Liver (tissue), 10 donors: ENCODE measurements at places on chromosomes 7 and 10. TPM values are rescaled to one million over a fixed set of nuclear protein-coding genes. Genes with fewer than 3 reads are reported as not detected.

DNA sequence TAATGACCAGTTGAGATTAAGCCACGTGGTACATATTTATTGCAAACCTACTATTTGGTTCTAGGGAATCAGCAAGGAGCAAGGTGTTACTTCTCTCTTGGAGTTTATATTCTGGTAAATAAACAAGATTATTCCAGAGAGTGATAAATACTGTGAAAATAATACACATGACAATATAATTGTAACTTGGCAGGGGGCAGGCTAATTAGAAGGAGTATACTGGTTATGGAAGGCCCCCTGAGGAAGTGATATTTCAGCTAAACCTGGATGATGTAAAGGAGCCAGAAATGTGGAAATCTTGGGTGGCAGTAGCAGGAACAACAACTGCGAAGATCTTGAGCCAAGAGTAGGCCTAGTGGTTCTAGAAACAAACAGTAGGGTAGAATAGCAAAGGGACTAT is 111.8 kb downstream of the SDK1 start:
- no peaks in the 10 kb centered on the region for H3K36me3 ChIP-seq
- no peak overlapping the region for H3K4me3 ChIP-seq
- no peak for DNase-seq
- H3K27ac ChIP-seq: no peak overlapping the region

DNA sequence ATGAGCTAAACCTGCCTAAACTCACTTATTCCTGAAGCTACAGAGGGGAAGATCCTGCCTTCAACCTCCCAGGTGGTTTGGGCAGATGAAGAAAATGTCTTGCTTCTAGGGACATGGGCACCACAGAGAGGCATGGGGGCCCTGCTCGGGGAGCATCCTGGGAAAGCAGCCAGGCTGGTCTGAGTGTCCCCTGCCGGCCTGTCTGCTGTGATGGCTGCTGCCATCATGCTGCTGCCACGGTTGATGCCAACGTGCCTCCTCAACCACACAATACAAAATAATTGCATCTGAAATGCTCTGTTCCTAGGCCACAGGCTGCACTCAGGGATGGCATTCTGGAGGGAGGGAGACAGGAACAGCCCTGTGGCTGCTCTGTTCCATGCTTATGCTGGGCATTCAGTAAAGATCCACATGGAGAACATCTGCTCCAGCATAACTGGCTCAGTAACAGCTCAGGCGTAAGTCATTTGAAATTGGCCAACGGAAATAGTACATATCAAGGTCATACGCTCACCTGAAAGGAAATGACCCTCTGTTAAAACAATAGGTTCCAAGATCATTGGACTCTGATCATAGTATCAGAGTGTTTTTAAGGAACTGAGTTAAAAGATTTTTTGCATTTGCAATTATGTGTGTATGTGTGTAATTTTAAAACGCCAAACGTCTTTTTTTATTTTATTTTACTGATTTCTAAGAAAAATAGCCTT is 299.0 kb downstream of the TNS3 start:
- no peaks in the 10 kb centered on the region for H3K27me3 ChIP-seq
- no peak overlapping the region for H3K4me3 ChIP-seq
- peaks cover 77% of the 10 kb centered on the region for H3K36me3 ChIP-seq
- H3K27ac ChIP-seq: no peak overlapping the region

GRCh38 chr7:32591938-32592337 is 96.6 kb downstream of the AVL9 start:
- H3K4me1 ChIP-seq: no peaks in the 10 kb centered on the region
- H3K27me3 ChIP-seq: no peaks in the 10 kb centered on the region
- no peak overlapping the region for H3K4me3 ChIP-seq
- no peak for DNase-seq
- no peak overlapping the region for H3K27ac ChIP-seq

DNA sequence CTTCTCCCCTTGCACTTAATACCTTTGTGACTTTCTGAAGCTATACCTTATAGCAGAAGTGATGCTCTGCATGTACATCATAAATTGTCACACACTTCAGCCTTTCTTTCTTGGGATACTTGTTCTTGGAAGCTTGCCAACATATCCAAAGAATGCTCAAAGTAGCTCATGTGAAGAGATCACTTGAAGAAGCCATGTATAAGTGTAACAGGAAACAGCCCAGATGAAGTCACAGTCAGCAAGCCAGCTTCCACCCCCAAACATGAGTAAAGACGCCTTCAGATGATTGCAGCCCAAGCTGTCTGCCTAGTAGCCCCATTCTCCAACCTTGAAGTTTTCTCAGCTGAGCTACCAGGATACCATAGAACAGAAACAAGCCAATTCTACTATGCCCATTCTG is 50.9 kb downstream of the DGKB start:
- no peaks in the 10 kb centered on the region for H3K36me3 ChIP-seq
- no peaks in the 10 kb centered on the region for H3K4me1 ChIP-seq
- H3K27ac ChIP-seq: no peak overlapping the region
- DNase-seq: no peak
- H3K27me3 ChIP-seq: no peaks in the 10 kb centered on the region

GRCh38 chr10:120503689-120504088 is 46.7 kb downstream of the PLPP4 start:
- peaks cover 11% of the 10 kb centered on the region for H3K27me3 ChIP-seq
- no peak overlapping the region for H3K27ac ChIP-seq
- DNase-seq: no peak
- no peaks in the 10 kb centered on the region for H3K4me1 ChIP-seq

GRCh38 chr7:72313906-72314305 is 98.2 kb downstream of the CALN1 start:
- no peaks in the 10 kb centered on the region for H3K27me3 ChIP-seq
- DNase-seq: no peak
- H3K36me3 ChIP-seq: no peaks in the 10 kb centered on the region
- no peaks in the 10 kb centered on the region for H3K4me1 ChIP-seq
- H3K4me3 ChIP-seq: no peak overlapping the region
- no peak overlapping the region for H3K27ac ChIP-seq

- H3K4me1 ChIP-seq: no peaks in the 10 kb centered on the region
- DNase-seq: peak; percentile 47
- H3K27me3 ChIP-seq: no peaks in the 10 kb centered on the region
- H3K4me3 ChIP-seq: no peak within 1 kb of the TSS
- no peak within 1 kb of the TSS for H3K27ac ChIP-seq
Measured at GRCh38 chr7:22726907-22727713, at the start of gene IL6. IL6 (plus strand) TSS chr7:22727200; CDS start chr7:22727263, 63 bp downstream.

DNA sequence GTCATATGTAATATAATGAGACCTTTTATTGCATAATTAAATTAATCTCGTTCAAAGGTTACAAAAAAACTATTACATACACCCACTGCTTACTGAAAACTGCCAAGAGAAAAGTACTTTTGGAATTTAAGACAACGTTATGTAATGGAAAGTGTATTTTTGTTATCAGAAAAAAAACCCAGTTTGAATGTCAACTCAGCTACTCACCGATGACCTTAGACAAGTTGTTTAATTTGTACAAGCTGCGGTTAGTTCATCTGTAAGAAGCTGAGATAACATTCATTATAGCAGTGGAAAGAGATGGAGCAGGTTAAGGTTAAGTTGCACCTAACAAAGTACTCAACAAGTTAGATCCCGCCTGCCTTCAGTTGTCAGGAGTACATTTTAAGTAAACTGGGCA is 1.1 kb downstream of the PSMA2 start:
- peak overlapping the region; percentile 60 for H3K27ac ChIP-seq
- peak overlapping the region; percentile 95 for H3K4me3 ChIP-seq
- DNase-seq: no peak
- no peaks in the 10 kb centered on the region for H3K27me3 ChIP-seq

DNA sequence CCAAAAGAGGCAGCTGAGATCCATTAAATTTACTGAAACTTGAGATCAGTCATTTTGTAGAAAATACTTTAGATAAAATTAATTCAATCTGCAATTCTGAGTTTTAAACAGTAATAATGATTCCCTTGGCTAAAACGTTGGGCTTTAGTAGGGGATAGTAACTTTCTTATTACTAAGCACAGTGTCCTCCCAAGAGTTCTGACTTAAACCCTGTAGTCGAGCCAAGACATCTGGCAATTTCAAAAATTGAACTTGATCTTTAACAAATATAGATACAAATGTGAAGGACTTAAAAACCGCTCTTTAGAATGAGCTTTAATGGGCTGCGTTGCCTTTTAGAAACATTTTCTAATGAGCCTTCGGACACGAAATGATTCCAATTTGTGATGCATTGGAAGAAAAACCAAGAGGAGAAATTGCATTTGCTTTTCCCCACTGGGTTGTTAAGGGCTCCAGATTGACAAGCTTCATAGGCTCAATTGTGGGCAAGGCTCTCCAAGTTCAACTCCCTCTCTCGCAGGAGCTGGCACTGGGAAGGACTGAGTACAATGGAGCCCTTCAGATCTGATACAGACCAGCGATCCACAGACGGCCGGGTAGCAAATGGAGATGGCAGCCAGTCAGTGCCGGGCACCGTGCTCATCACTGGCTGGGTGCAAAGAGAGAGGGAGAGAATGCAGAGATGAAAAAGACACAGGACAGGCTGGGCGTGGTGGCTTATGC is 921.3 kb upstream of the AUTS2 start:
- H3K36me3 ChIP-seq: no peaks in the 10 kb centered on the region
- H3K27me3 ChIP-seq: no peaks in the 10 kb centered on the region
- H3K4me3 ChIP-seq: no peak overlapping the region
- no peak for DNase-seq

DNA sequence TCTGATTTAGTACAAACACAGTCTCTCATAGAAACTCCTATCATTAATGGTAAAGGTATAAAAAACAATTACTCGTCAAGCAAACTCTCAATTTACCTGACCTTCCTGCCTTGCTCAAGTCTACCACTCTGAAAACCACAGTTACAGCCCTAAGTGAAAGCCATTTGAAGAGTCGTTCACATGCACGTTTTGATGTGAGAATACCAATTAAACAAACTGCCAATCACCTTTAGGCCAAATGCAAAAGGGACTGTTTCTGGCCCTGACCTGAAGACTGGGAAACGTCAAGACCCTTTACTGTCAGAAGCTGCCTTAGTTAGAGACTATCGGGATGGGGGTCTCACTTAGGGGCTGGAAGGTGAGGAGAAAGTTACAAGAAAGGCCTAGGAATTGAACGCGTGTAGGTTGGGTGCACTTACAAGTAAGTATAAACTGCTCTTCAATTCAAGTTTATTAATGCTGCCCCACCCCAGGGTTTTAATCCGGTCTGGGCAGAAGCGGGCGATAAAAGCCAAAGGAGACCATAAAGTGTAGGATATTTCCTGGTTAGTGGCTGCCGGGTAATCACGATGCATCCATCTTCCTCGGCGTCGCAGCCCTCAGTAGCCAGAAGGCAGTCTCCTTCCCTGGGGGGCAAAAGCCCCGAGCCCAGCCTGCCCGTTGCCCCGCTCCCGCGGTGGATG is 935 bp downstream of the TM9SF3 start:
- peak overlapping the region; percentile 97 for H3K27ac ChIP-seq
- DNase-seq: no peak
- H3K4me3 ChIP-seq: peak overlapping the region; percentile 99
- no peaks in the 10 kb centered on the region for H3K27me3 ChIP-seq
- H3K36me3 ChIP-seq: no peaks in the 10 kb centered on the region

Gene LRRD1
- not detected for total RNA-seq

Gene ACSM6
- total RNA-seq: not detected

Gene OR2A12
- total RNA-seq: not detected

Gene AKR1C8
- total RNA-seq: 28.5 TPM

Gene ANK3
- total RNA-seq: 12.4 TPM

Gene DPYSL4
- 0.23 TPM for total RNA-seq

Gene ANKRD22
- total RNA-seq: 0.42 TPM

Gene UNCX
- total RNA-seq: not detected
